Aorta (tissue), 5 donors: ENCODE measurements at places on chromosomes 4 and X. TPM values are rescaled to one million over a fixed set of nuclear protein-coding genes. Genes with fewer than 3 reads are reported as not detected.

DNA sequence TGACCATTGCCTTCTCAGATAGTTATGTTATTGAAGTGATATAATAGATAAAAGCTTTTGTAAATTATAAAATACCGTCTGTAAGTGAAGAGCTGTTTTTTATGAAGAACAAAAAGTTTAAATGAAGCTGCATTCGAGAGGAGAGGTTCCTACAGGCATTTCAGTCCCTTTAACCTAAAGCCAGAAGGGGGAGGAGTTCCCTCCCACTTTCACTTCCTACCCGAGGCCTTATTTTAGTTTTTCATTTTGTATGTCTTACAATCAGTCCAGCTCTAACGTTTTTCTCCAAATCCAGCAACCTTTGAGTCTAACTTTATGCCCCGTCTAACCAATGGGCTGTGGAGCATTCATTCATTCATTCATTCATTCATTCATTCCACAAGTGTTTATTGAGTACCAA, 16.5 kb upstream of the SOX3 start:
- DNase-seq, result no peak

DNA sequence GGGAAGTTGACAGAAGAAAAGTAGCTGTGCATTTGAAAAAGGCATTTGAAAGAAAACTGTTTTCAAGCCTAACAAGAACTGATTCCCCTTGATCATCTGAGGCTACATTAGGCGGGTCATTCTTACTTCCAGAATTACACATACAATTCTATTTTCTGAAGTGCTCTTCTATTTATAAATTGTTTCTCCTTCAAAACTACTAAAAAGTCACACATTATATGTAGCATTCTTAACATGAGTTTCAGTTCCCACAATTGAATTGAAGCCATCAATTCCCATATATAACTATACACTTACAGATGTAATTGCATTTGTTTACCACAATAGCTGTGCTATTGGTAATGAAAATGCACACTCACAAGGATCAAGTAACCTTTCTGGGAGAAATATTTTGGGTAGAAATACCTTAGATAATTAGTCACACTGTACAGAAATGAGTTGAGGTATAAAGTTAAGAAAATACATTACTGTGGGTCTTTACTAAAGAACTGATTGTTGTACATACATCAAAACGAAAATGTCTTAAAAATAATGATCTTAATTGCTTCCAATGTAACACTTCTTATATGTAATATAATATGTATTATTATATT, 1688.0 kb upstream of the AGA start:
- DNase-seq, result no peak

- no peak for DNase-seq
Measured at GRCh38 chr4:70402762-70403161, 5.0 kb downstream of the OPRPN start.

DNA sequence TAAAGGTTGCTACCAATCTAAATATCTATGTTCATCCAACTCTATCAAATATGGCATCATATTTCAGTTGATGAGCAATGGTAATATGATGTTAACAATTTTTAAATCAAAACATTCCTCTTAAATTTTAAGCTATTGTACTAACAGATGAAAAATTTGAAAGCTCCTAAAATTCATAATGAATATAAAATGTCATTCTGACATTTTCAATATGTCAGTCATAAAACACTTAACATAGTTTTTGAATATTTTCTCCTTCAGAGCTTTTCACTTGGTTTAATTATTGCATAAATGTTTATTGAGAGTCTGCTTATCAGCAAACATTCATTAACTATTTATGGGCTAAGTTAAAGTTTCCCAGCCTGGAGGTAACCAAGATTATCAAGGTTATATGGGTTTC, 11.8 kb downstream of the ARSJ start:
- DNase-seq, result no peak

DNA sequence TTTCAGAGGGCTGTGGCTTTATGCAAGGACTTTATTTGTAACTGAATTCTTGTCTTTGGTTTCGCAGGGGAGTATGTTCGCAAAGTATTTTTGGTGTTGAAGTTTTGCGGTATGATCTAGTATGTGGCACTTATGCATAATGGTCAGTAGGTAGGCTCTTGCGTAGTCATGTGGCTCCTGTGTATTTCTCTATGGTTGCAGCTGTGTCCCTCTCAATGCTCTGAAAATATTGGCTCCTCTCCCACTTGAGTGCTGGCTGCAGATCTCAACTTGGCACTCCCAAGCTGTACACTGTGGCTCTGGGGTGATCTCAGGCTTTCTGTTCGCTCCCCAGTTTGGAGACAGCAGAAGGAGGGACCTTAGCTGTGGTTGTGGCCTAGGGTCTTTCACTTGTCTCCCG, 24.8 kb downstream of the ARMCX5 start:
- no peak for DNase-seq

DNA sequence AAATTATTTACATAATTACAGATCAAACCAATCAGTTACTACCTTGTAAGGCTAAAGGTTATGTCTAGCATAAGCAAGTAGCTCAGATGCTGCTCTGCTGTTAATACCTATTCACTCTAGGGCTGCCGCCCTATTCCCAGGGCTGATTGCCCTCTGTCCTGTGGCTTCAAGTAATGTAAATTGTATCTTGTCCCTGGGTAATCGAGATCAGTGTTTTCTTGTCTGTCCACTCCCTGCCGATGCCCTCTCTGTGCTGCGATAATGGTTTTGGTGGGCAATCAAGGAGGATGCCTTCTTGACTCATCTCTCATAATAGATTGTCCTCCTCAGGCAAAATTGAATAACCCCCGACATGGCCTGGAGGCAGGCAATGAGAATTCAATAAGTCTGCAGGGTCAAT, 641.0 kb upstream of the PITX2 start:
- DNase-seq, result no peak

GRCh38 chr4:7021930-7022664, 21.1 kb upstream of the TADA2B start:
- no peak for DNase-seq

DNA sequence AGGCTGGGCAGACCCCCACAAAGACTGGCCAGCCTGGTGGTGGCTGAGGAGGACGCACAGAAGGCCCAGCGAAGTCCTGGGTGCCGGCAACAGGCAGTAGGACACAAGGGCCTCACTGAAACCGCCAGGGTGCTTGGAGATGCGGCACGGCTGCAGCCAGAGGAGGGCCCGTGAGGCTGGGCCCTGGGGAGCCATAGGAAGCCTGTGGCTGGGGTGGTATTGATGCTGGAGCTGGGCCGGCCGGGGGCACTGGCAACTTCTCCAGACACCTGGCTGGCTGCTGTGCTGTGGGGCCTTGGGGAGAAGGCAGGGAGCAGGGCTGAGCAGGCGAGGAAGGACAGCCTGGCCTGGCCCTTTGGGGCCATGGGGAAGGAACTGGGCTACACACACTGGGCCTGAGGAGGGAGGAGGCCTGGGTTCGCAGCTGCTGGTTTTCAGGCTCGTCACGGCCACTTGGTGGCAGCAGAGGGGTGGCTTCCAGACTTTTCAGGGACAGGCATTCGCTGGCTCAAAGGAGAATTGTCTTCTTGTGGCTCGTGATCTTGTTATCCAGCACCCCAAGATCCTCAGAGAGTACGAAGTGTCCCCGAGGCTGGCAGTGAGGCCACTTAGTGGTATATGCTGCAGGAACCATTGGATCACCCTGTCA, 37.2 kb downstream of the ATP2B3 start:
- peak; percentile 87 for DNase-seq

GRCh38 chr4:117900832-117901231, 133.5 kb upstream of the NDST3 start:
- DNase-seq, result no peak

- DNase-seq, result no peak
Measured at GRCh38 chr4:14879683-14880082, 122.6 kb upstream of the CPEB2 start.

DNA sequence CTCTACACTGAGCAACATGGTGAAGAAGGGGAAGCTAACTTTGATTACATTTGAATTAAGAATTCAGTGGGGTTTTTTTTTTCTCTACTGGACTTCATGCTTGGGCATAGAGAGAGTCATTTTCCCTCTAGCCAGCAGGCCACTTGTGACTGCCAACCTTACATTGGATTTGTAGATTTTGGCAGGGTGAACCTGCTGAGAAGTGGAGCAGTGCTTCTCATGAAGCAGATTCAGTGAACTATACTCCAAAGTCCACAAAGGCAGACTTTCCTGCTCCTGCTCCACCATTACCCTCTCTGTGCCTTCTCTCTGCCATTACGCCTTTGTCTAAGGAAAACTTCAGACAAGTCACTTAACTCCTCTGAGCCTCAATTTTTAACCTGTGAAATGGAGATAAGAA, 69.9 kb downstream of the PAK3 start:
- no peak for DNase-seq

- DNase-seq, result no peak
Measured at GRCh38 chrX:44484607-44485146, 58.0 kb downstream of the FUNDC1 start.

- DNase-seq, result no peak
Measured at GRCh38 chr4:108171339-108172230, 2.9 kb upstream of the LEF1 start.

GRCh38 chr4:123893011-123893981, 496.7 kb downstream of the SPRY1 start:
- DNase-seq, result no peak

GRCh38 chrX:9919632-9920172, 47.5 kb upstream of the CLDN34 start:
- DNase-seq, result no peak

DNA sequence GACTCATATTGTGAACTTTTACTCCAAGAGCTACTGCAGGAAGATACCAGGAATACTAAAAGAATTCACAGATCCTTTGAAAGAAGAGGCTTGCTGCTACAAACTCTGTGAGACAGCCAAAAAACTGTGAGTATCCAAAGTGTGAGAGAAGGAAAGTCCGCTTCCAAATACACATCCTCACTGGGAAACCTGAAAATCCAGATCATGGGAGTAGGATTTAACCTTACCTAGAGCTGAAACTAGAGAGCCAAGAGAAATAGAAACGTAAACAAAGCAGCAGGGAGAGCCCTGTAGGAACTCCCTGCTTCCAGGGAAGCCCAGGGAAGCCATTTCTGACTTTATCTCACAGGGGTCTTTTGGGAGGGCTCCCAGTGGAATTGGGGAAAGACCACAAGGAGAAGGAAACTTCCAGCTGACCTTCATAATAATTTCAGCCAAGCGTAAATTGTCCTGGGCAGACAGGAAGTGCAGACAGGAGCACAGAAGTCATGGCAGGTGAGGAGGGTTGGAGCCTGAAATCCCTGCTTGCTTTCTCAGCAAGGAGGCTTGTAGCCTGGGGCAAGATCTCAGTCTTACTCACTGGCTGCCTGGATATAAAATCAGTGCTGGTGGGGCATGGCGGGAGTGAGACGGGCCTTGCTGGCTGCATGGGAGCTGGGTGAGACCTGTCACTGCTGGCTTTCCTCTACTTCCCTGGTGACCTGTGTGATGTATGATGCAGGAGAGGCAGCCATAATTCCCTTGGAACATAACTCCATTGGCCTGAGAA, 26.2 kb upstream of the NFKB1 start:
- no peak for DNase-seq

- no peak for DNase-seq
Measured at GRCh38 chrX:30261012-30261411, 14.1 kb downstream of the MAGEB1 start.

DNA sequence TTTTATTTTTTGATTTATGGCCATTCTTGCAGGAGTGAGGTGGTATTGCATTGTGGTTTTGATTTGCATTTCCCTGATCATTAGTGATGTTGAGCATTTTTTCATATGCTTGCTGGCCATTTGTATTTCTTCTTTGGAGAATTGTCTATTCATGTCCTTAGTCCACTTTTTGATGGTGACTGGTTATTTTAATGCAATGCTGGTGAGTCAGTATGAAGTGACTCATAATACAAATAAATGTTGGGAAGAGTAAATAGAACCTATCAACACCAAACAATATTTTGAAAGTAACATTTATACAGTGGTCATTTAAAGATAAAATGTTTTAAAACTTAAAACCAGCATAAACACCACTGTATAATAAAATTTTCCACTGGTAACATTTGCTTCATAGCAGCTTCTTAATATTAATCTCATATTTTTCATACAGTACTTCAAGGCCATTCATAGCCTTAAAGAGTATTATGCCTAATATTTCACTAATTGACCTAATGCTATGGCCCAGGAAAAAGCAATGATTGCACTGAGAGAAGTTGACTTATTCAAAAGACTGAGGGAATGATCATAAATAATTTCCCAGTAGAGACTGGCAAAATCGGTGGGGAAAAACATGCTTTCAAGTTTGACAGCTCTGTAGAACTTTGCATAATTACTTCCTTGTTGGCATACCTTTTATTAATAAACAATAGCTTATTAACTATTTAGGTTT, 33.9 kb downstream of the CASK start:
- DNase-seq, result no peak

GRCh38 chr4:33494150-33494549, 2750.2 kb downstream of the ARAP2 start:
- no peak for DNase-seq

DNA sequence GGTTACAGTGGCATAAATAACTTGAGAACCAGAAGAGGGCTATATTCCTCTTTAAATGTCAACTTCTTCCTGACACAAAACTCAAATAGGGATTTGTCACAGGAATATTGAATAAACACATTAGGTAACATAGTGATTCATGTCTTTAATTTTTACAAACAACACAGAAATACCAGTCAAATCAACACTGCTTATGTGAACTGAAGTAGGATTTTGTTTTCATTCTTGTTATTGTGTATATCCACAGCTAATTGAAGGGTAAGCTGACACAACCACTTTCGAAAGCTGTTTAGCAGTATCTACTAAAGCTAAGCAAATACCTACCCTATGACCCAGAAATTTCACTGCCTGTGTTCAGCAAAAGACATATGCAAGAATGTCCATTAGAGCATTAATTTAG, 120.4 kb upstream of the EOLA2 start:
- DNase-seq, result no peak

Gene NELFA
- 27.4 TPM for total RNA-seq

Gene KLHL4
- 1.2 TPM for total RNA-seq

Gene DCLK2
- total RNA-seq, result 16.0 TPM

Gene MAGEC2
- not detected for total RNA-seq

Gene IL13RA1
- total RNA-seq, result 92.5 TPM
